GM10248 (cell line): ENCODE measurements at places on chromosomes 13 and 19.

GRCh38 chr19:5225486-5226345 is 114.9 kb downstream of the PTPRS start:
- DNase-seq, result no peak

GRCh38 chr19:40724855-40725254 is 7.9 kb downstream of the ITPKC start:
- no peak for DNase-seq

DNA sequence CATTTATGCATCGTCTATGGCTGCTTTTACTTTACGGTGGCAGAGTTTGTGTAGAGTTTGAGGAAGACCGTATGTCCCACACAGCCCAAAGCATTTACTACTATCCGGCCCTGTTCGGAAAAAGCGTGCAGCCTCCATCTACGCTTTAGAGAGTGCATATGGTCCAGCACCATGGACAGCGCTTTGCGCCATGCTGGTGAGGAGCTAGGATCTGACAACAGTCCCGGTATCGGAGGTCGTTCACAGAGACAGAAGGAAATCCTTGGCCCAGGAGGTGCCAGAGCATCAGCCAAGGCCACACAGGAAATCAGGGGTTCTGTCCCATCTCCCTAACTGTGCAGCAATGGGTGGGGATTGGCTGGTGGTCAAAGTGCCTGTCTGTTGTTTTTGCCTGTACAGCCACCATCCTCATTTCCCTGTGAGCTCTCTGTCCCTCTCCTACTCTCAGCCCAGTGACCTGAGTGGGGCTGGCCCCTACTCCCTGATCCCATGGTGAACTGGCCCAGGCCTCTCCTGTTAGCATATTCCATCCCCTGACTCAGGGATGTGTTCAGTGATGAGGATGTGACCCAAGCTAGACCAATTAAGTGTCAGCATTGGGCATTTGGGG is 16.2 kb upstream of the PRODH2 start:
- peak; percentile 67 for DNase-seq

GRCh38 chr13:31207661-31208552 is 8.1 kb downstream of the B3GLCT start:
- no peak for DNase-seq

GRCh38 chr19:28425046-28425931 is 787.7 kb downstream of the UQCRFS1 start:
- DNase-seq, result no peak

GRCh38 chr13:58531614-58532013 is 900.1 kb downstream of the PCDH17 start:
- DNase-seq, result no peak

DNA sequence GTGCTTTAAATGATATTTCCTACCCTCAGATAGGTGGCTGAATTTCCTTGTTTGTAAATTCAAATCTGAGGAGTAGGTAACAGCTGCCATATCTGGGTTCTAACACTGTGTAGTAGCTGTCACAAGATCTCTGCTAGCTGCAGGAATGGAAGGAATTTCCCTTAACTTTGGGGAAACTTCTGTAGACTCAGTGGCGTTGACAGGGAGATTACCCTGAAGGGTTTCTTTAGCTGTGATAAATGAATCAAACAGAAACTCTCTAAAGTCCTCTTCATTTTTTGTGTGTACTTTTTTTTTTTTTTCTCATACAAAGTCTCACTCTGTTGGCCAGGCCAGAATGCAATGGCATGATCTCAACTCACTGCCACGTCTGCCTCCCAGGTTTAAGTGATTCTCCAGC is 5.3 kb upstream of the EPSTI1 start:
- peak; percentile 52 for DNase-seq

DNA sequence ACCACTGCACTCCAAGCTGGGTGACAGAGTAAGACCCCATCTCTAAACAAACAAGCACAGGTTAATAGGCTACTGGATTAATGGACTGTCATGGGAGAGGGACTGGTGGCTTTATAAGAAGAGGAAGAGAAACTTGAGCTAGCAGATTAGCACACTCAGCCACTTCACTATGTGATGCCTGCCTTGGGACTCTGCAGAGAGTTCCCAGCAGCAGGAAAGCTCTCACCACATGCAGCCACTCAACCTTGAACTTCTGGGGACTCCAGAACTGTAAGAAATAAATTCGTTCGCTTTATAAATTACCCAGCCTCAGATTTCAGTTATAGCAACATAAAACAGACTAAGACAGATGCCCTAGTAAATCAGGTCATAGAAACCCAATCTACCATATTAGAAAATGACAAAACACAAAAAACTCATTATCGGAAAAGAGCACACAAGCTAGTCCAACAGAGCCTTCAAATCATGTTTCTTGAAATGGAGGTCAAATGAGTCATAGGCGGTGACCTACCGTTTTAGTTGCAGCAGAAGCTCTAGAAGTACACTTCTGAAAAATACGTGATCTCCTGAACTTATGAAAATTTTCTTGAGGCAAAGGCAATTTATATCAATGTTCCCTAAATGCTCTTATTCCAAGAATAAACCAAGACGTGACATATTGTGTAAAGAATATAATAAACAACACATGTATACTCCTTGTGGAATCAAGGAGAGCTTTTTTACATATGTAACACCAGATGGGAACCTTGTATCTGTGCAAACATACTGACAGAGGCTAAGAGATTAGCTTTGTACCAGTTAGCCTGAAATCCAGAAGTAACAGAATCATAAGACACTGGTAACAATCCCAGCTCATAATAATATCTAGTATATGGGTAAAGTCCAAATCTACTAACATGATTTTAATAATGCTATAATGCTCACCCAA is 340.9 kb upstream of the SGCG start:
- DNase-seq, result no peak

- DNase-seq, result no peak
Measured at GRCh38 chr19:13797058-13797440, 1.8 kb downstream of the ZSWIM4 start.
